GM06990 (cell line): ENCODE measurements at places on chromosomes 12 and 14.

DNA sequence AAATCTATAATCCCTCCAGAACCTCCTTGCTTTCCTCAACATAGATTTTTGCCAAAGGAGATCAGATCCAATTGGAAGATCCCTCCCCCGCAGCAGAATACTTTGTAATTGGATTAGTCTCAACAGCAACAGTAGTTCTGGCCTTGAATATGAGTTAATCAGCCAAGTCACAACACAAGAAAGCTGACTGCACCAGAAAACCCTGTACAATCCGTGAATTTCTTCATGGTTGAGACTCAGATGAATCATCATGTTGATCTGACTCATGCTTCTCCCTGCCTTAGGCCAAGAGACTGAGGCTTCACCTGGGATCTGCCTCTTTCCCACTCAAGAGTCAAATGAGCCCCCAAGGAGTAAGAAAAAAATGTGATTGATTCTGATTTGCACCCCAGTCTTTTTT lies 3.0 kb upstream of the METTL17 start:
- DNase-seq: no peak

GRCh38 chr14:86296173-86296572 lies 766.2 kb downstream of the FLRT2 start:
- DNase-seq: no peak

- DNase-seq: peak; percentile 30
These were observed 59.4 kb downstream of the TSPAN11 start for GRCh38 chr12:30985814-30986452.

- no peak for DNase-seq
These were observed 188.9 kb downstream of the NPAS3 start for GRCh38 chr14:33127531-33127930.

GRCh38 chr12:108315486-108316105 lies 23.5 kb downstream of the CMKLR1 start:
- no peak for DNase-seq

GRCh38 chr12:97645726-97646125 lies 183.1 kb downstream of the RMST start:
- no peak for DNase-seq

GRCh38 chr14:77926942-77927341 lies 127.0 kb downstream of the ADCK1 start:
- DNase-seq: no peak

DNA sequence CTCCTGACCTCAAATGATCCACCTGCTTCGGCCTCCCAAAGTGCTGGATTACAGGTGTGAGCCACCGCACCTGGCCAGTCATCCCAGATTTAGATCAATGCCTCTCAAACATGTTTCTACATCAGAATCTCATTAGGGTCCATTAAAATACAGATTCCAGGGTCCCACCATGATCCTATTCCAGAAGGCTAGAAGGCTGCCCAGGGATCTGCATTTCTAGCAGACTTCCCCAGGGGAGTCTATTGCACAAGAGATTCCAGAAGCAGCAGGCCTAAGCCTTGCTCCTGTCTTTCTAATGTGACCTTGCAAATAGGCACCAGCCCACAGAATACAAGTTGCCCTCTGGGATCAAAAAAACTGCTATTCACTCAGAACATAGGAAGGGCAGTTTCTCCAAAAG lies 81.5 kb downstream of the SCARB1 start:
- no peak for DNase-seq

DNA sequence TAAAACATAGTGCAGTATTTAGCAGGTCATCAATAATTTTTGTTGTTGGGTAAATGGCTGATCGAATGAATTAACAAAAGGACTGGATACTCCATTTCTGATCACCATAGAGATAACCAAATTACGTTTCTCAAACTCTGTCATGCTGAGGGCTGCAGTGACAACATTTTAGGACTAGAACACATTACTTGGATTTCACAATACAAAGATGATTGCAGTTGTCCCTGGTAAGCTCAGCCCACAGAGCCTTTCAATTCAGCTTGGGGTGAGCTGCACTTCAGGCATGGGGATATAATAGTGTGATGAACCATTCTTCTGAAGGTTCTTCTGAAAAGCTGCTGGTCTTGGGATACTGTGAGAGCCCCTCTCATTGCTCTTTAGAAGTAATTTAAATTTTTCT lies 74.3 kb downstream of the FAR2 start:
- no peak for DNase-seq

- no peak for DNase-seq
These were observed 214.1 kb upstream of the PELI2 start for GRCh38 chr14:55904086-55904485.

DNA sequence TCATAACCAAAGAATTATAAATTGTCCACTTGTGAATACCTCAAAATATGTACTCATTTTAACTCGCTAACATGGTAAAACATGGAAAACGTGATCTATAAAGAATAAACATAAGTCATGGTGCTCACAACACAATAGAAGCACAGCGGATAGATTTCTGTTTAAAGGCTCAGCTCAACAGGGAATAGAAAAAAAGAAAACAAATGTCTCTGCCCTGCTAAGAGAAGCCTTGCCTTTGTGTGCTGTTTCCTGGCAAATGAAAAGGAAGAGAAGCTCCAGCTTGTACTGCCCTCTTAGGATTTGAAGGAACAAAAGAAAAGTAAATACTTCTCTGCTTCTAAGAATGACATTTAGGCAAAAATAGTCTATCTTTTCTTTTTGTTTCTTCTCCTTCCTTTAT lies 121.0 kb upstream of the KRR1 start:
- DNase-seq: no peak

- no peak for DNase-seq
These were observed 240.3 kb upstream of the PDZRN4 start for GRCh38 chr12:40947797-40948196.

DNA sequence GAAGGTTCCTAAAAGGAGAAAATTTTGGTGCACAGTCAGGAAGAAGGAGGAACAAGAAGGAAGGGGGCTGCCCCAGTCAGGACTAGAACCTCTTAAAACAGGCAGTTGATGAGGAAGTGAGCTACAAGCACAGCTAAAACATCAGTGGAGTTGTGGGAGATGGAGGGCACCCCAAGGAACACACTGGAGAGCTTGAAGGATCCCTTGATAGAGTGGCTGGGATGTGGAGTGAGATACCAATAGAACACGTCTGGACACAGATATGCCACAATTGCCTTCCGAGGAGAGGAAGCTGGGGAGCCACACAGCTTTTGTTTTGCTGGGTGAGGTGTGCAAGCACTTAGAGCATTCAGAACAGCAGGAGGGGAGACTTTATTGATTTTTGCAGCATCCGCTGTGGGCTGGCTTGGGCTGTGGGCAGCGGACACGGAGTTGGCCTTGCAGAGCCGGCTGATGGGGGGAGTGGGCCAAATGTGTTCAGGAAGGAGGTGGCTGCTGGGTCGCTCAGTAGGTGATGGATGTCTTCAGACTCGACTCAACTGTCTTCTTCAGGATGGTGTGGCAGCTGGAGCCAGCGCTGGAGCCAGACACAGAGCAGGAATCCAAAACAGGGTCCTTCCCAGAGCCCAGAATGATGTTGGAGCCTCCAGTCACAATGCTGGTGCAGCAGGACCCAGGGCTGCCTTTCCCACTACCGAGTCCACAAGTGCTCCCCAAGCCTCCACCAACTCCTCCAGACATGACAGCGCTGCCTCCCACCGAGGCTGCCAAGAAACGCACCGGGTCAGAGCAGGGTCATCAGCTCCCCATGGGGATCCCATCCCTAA lies 4.7 kb upstream of the KRT79 start:
- no peak for DNase-seq

DNA sequence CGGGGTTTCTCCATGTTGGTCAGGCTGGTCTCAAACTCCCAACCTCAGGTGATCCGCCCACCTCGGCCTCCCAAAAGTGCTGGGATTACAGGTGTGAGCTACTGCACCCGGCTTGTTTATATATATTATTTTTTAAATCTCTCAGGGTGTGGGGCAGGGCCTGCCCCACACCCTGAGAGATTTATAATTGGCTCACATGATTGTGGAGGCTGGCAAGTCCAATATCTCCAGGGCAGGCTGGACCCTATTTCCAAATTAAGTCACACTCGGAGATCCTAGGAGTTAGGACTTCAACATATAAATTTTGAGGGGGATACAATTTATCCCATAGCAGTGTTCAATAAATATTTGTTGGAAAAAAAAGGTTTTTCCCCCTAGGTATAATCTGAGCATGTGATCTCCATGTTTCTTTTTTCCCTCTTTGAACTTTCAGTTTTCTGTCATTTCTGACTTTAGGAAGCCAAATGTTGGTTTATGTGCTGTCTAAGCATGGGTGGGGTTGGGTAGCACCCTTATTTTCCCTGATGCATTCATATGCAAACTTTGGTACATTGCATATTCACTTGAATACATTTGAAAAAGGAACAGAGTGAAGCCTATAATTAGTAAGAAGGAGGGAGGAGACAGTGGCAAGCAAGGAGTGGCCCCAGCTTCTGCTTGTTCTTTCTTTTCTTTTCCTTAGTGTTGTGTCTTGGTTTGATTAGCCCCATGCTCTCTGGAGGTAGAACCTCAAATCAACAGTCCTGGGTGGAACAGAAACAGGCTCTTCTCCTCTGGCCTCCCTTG lies 8.7 kb upstream of the A2ML1 start:
- no peak for DNase-seq
